HCEC 1CT (cell line): ENCODE measurements at places on chromosomes 12 and 14.

DNA sequence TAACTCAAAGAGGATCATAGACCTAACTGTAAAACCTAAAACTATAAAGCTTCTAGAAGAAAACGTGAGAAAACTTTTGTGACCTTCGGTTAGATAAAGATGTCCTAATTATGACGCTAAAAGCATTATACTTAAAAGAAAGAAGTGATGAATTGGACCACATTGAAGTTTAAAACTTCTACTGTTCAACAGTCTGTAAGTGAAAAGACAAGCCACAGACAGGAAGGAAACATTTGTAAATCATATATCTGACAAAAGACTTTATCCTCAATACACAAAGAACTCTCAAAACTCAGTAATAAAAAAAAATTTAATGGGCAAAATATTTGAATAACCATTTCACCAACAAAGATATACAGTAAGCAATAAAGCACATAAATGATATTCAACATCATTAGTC is 344.3 kb downstream of the EGLN3 start:
- DNase-seq = no peak

- no peak for DNase-seq
Measured at GRCh38 chr14:25350802-25351201, 300.9 kb upstream of the STXBP6 start.

DNA sequence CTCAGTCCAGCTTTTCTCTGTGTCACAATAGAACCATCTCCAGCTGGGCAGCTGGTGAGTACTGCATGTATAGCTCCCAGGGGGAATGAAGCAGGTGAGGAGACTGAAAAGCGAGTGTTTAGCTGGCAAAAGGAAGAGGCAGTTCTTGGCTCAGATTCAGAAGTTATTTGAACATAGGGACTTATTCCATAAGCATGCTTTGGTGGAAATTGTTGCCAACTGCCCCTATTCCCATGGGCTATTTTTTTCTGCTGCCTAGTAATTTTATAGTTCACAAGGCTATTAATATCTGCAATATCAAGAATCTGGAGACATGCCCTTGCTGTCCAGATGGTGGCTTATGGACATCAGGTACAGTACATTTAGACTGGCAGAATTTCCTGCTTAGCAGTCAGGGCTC is 1112.7 kb downstream of the LRFN5 start:
- DNase-seq = no peak

GRCh38 chr14:87055007-87055406 is 938.0 kb downstream of the GALC start:
- DNase-seq = no peak

- no peak for DNase-seq
Measured at GRCh38 chr14:31902945-31903646, 174.0 kb upstream of the ARHGAP5 start.

DNA sequence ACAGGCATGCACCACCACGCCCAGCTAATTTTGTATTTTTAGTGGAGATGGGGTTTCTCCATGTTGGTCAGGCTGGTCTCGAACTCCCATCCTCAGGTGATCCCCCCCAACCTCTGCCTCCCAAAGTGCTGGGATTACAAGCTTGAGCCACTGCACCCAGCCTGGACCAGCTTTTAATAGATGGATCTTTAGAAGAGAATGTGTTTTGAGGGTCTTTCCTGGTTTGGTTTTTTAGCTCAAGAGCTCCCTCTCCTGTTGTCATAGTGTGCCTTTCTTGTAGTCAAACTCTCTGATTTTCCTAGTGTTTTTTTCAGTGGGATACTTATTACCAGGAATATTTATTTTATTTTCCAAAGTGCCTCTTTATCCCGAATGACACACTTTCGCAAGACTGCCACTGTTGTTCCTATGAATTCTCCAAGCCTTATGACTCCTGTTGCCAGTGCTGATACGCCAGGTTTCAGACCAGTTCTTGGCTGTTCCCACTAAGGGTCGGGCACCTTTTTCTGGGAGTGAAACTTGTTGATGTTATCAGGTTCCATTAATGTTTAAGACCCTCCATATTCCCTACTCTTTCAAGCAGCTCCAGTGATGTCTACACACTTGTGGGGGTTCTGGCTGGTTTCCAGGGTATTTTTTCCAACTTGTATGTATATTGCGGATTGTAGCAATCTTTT is 31.5 kb upstream of the LIMA1 start:
- DNase-seq = peak; percentile 49

- DNase-seq = no peak
Measured at GRCh38 chr12:89307474-89308253, 44.6 kb downstream of the DUSP6 start.
